Fibroblast of lung (primary cell): ENCODE measurements at places on chromosomes 16 and 17.

DNA sequence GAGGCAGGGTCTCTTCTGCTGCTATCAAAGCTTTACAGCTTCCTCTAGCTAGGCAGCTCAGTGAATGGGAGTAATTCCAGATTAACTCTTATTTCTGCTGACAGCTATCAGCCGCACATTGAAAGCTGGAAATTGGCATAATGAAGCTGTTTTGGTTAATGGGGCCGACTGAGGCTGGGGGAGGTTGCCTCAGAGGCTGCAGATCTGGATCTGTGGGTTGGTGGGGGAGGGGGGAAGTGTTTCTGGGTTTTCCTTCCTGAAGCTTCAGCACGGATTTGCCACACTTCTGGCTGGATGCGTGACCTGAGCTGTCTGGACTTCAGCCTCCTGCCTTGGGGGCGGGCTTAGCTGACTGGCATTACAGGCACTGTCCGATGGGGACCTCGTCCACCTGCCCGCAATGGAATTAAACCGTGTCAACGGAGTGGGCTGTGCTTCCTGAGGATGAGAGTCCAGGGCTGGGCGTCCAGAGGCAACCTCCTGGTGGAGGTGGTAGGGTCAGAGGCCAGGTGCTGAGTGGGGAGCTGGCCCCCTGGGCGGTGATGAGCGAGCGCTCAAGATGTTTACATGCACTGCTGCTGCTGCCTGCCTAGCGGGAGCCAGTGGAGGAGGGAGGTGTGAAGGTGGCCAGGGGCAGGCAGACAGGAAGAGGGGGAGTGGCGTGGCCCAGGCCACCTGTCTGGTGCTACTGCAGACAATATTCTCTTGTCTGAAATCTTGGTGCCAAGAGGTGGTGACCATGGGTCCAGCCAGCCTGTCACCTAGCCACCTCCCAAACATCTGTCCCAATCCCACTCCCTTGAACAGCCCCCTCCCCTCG is 6.7 kb upstream of the ABCC3 start:
- DNase-seq = no peak

DNA sequence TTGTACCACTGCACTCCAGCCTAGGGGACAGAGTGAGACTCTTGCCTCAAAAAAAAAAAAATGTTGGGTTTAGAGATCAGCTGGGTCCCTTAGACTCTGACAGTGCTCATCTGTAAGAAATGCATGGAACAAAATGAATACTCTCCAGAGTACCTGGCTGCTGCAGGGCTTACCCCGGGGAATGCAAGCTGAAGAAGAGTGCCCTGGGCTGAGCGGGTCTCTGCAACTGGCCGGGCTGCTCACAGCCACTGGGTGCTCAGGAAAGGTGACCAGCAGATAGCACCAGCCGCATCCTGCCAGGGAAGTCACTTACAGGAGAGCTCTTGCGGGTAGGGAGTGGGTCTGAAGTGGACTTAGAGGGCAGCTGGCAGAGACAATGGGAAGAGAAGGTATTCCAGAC is 82.1 kb downstream of the GAS7 start:
- no peak for DNase-seq

GRCh38 chr16:9135797-9136196 is 44.4 kb downstream of the HAPSTR1 start:
- no peak for DNase-seq

- no peak for DNase-seq
Observed at GRCh38 chr17:51666971-51667705, 406.8 kb downstream of the UTP18 start.

DNA sequence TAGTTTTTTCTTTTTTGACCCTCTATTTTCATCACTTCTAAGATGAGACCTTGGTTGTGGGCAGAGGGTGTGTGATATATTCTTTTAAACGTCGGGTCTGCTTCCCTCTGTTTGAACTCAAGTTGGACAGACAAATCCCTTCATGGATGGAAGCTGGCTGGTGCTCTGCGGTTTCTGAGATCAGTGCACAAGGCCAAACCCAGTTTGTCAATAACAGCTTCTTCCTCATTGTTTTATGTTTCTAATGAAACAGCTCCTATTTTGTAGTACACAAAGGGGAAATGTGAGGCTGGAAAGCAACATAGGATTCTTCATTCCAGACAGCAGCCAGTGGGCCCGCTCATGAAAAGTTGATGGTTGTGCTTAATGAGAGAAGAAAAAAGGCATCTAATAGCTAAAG is 159.6 kb downstream of the PRKCA start:
- DNase-seq = peak; percentile 54

GRCh38 chr17:81026266-81027036 is 8.5 kb upstream of the BAIAP2 start:
- DNase-seq = no peak

GRCh38 chr17:76868176-76868668 is at the start of gene MGAT5B:
Gene MGAT5B, plus strand, starts transcription at chr17:76868404. Its CDS starts 626 bp downstream, at chr17:76869030.
- peak; percentile 78 for DNase-seq

- no peak for DNase-seq
Observed at GRCh38 chr17:9132944-9133610, 111.8 kb downstream of the NTN1 start.

DNA sequence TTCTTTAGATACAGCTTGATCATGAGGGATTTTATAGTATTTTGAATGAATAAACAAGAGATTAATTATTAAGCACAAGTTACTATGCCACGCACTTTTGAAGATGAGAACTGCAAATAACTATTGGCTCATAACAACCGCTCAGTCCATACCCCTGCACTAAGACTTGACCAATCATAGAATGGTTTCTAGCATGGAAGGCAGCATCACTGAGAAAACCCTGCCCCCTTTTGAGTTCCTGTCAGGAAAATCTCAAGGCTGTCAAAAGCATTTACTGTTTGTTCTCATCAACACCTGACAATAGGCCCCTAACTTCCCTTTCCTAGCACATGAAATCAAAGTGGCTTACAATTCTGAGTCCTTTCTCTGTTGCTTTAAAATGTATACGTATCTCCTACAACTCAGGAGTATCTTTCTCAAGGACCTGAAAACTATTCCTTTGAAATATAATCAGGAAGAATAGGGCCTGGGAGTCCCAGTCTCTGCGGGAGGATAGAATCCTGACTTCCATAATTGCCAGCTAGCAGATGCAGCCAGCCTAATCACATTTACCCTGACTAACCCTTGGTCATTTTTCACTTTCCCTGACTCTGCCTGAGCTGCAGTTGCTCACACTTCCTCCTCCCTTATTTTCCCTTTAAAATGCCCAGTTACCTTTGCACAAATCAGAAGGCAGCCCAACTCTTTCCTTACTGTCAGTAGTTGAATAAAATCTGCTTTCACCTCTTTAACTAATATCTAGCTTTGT is 9.1 kb upstream of the MMD start:
- DNase-seq = no peak

- DNase-seq = no peak
Observed at GRCh38 chr16:80202831-80203413, 337.9 kb upstream of the DYNLRB2 start.
